ENCODE measurements at places on chromosomes 6 and 20.
A peak's percentile ranks its signal among the peaks of the same experiment; 100 is the strongest.

DNA sequence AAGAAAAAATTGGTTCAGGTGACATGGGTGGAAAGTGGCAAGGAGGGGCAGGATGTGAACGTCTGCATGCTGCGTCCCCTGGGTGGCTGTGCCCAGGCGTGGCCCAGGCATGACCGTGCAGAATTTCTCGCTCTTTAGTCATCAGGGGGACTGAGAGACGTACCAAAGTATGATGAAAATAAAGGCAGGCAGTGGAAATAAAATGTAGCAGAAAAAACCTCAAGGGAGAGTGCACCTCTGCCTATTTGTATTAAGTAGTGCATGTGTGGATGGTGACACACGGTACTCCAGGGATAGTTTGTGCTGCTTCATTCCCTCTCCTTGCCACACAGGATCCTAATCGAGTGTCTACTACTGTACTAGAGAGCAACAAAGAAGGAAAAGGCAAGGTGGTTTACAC is 81.1 kb downstream of the ATP9A start:
- no peak for DNase-seq

- peak; percentile 48 for DNase-seq
These were observed 84.4 kb downstream of the PLCG1 start for GRCh38 chr20:41221614-41222218.

- DNase-seq, result no peak
These were observed 9.7 kb downstream of the SCAF8 start for GRCh38 chr6:154742891-154743290.

- no peak for DNase-seq
These were observed 72.4 kb downstream of the PLG start for GRCh38 chr6:160774399-160774798.

GRCh38 chr6:68691120-68691519 is 56.0 kb downstream of the ADGRB3 start:
- no peak for DNase-seq

- no peak for DNase-seq
These were observed 30.9 kb upstream of the SMOC2 start for GRCh38 chr6:168410035-168410434.

DNA sequence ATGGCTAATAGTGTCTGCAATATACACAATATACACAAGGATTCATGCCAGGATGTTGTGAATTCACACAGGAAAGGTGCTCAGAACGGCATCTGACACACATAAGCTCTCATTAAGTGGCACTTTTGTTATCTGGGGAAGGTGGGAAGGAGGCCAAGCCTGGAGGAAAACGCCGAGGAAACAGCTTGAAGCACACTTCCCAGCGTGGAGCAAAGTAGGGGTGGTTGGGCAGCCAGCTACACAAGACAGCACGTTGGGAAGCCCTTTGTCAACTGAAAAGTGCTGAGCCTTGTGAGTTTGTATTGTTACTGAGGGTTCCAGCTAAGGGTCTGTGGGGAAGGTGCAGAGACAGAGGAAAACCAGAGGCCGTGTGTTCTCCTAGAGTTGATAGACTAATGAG is 181.0 kb downstream of the ZMYND8 start:
- DNase-seq, result no peak

GRCh38 chr6:3540253-3540820 is 83.5 kb upstream of the SLC22A23 start:
- DNase-seq, result no peak

DNA sequence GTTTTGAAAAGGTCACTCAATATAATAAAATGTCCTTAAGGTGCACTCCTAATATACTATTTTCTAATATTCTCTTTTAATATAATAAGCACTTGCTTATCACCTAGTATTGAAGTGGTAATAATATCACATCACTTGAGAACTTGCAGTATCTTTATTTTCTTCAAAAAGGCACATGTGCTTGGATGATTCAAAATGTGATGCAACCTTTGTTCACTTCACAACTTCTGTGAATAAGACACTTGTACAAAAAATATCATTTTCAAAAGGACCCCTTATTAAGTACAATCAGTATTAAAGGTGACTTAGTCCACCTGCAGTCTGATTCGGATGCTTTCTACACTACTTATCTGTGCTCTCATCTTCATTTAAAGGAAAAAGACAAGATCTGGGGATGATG is 3.4 kb downstream of the PRELID3B start:
- no peak for DNase-seq

DNA sequence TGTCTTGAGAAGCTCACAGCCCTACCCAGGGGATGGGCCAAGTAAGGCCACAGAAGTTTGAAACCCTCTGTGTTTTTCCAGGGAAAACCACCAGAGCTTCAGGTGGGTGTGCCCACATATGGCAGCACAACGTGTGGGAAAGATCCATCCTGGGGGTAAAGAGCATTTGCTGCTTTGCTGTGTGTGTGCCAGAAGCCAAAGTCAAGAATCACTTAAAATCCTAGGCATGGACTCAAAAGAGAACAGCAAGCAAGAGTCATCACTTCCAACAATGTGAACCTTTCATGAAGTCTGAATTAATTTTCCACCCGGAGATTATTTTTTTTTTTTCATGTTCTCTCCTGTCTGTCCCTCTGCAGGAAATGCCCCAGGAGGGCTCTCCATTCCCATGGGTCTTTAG is 308.2 kb upstream of the SGK1 start:
- no peak for DNase-seq

- no peak for DNase-seq
These were observed 83.4 kb downstream of the TCP11 start for GRCh38 chr6:35057449-35058357.

- no peak for DNase-seq
These were observed 100.1 kb downstream of the ASXL1 start for GRCh38 chr20:32458061-32458836.

DNA sequence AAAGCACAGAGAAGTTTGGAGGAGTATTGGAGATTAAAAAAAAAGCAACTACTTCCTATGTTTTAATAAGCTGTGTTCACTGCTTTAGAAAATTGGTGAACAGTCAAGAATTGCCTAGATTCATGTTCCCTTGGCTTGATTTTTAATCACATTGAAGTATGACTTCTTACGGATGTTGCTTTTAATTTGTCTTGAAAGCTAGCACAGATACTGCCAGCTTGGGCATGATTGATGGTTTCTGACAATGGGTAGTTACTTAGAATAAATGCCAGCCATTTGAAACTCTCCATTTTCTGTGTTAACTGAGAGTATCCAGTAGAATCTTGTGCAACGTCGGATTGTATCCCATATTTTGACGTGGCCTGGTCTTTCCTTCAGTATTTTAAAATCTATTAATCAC is 178.0 kb downstream of the DTNBP1 start:
- no peak for DNase-seq

DNA sequence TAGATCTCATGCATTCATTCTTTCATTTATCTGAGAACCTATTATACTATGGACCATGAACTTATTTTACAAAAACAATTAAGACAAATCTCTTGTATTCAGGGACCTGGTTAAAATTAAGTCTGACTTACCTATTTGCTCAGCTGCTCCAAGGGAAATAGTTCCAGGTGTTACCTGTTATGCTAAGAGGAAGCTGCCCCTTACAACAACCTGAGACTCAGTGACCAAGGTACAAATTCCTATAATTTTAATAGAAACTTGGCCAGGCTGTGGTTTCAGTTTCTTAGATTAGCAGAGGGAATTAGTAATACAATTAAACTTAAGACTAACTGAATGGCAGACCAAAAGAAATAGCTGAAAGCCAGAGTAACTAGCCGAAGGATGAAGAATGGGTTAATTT is 48.2 kb upstream of the GMPR start:
- DNase-seq, result no peak

DNA sequence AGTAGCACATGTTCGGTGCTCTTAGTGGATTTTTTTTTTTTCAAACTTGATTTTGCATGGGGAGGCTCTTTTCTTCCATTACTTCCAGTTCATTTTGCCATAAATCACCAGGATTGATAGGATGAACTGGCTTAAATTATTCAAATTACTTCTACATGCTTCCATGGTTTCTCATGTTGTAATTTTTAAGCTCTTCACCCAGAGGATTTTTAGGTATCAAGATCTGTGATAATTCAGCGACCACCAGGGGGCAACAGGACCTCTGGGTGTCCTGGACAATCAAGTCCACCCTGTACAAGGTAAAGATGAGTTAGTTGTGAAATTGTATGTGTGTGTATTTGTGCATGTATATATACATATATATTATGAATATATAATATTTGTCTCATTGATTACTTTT is 4.2 kb upstream of the EPHA7 start:
- DNase-seq, result peak; percentile 16

DNA sequence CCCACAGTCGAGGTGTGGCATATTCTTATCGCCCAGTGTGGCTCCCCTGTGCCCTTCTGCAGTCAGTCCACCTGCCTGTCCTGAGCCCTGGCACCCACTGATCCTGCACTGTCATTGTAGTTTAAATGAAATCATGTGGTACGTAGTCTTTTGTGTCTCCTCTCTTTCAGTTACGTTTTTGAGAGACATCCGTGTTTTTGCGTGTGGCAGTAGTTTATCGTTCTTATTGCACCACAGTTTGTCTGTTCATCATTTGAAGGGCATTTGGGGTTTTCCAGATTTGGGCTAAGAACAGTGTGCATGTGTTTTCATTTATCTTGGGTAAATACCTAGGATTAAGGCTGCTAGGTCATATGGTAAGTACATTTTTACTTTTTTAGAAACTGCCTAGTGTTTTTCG is 49.3 kb downstream of the SPATA2 start:
- DNase-seq, result no peak

GRCh38 chr6:158879180-158879579 is 60.0 kb upstream of the EZR start:
- no peak for DNase-seq

DNA sequence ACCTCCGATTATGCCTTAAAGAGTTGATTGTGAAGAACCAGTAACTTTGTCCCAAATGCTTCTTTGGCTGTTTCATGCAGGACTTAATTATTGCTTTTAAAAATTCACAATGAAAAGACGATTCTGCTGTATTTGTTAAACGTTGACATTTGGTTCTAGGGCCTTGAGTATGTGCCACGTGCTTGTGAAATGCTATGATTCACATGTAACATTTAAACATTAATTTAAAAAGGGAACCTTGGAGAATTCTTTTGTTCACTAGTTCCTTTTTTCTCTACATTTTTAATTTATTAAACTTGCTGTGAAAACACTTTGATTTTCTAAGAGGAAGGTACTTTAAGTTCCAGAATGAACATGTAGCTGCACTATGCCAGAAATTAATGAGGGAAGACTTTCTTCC is 9.5 kb downstream of the GZF1 start:
- no peak for DNase-seq

DNA sequence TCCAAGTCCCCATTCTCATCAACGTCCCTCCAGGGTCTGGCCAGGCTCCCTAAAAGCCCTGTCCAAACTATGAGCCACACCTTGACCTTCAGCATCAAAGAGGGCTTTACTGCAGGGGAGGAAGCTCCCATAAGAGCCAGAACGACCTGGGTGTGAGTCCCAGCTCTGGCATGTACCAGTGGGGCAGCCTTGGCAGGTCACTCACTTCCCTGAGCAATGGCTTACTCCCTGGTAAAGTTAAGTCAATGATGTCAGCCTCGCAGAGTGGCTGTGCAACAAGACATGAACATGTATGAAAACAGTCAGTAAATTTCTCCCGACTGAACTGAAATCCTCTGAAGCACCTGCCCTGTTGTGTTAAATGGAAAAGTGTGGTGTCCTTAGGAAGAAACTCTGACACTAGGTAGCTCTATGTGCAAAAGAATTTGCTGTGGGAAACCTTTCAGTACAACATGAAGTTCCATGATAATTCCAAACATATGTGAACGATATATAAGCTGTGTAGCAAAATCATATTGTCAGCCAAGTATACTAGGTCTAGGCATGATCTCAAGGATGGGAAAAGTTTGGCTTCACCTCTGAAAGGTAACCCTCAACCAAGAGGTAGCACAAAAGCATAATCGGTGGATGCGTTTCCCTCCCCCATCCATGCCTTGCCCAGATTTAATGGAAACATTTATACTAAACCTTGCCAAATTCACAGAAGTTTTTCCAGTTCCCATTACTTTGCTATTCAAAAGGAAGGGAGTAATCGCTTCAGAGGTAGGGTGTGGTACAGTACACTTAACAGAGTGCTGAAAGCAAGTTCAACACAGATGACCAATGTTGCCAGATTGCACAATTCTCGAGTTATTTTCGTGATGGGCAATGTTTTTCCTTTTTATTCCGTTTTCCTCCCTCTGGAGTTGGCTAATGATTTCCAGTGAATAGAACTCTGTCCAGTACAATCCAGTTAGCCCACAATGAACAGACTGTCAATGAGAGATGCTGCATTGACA is 49.0 kb upstream of the RANBP9 start:
- DNase-seq, result no peak

GRCh38 chr20:17109307-17109706 is 117.5 kb upstream of the PCSK2 start:
- DNase-seq, result no peak

DNA sequence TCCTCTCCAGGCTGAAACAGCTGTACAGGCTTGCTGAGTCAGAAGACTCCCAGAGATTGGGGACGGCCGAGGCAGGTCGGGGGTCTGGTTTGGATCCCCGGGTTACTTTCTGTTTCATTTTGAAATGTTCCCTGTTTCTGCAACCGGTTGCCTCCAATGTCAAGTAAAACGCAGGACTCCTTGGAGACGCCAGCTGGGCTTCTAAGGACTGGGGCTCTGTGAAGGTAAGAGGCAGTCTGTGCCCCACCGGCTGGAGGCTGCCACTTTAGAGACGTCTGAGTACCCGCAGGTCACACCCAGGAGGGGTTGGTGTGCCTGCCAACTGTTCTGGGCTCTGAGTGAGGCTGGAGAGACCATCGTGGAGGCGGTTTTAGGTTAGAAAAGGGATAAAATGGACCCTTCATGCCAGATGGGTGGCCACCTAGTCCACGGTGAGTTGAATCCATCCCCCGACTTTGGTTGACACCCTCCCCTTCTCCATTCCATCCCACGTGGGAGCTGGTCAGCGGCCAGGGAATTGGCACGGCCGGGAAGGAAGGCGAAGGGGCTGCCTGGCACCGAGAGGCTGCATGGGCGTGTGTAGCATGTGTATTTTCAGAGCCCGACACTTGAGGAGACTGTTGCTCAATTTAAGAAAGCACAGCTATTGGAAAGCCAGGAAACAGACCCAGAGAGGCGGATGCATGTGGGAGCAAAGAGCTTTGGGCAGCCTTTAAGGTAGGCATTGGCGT is 240.9 kb downstream of the PHACTR1 start:
- peak; percentile 63 for DNase-seq

GRCh38 chr20:53617791-53618489 is 24.3 kb upstream of the ZNF217 start:
- no peak for DNase-seq

DNA sequence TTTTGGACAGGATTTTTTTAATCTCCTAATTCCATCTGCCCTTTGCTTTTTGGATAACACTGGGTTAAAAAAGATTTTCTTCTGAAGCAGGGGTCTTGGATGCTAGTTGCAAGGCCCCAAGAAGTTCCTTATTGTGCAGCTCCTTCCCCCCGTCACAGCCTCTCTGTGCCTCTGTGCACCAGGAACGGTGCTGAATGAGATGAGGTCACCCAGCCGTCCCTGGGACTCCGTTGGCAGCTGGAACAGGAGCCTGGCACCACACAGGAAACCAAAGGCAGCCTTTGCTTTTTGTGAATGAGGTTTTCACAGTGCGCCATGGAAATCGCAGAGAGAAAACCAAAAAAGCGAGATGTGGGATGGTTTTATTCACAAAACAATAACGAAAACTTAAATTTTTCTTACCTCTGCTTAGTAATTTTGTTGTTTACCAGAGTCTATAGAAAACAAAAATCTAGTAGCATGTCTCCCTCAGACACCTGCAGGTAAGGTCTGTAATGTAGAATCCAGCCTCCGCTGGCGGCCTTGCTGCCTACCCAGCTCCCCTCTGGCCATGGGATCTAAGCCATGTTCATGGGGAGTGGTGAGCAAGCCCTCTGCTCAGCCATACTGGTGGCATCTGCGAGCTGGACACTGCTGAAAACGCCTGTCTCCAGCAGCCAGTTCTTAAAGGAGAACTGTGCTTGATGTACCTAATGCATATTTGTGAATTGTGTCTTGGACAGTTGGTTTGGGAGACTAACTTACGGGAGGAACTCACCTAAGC is 40.4 kb upstream of the SYNJ2 start:
- no peak for DNase-seq
